Activated CD8-positive, alpha-beta memory T cell treated with anti-CD3 and anti-CD28 coated beads for 48 hours (primary cell): ENCODE measurements at places on chromosomes 6 and 20.
A peak's percentile ranks its signal among the peaks of the same experiment; 100 is the strongest.

GRCh38 chr6:151869787-151870186 is 62.3 kb downstream of the ESR1 start:
- no peak for DNase-seq

GRCh38 chr6:116682334-116682712 is 1.3 kb downstream of the KPNA5 start:
- DNase-seq: no peak

GRCh38 chr6:147203311-147204059 is 732 bp upstream of the STXBP5 start:
- DNase-seq: peak; percentile 59

GRCh38 chr6:110949679-110950285 is 8.7 kb upstream of the GTF3C6 start:
- DNase-seq: no peak

GRCh38 chr6:38477680-38478260 is 162.0 kb downstream of the BTBD9 start:
- DNase-seq: no peak

GRCh38 chr6:141729146-141729545 is 403.6 kb upstream of the GJE1 start:
- DNase-seq: no peak

- no peak for DNase-seq
Observed at GRCh38 chr6:24936641-24937317, 1.0 kb upstream of the RIPOR2 start.

GRCh38 chr6:158853880-158854213 is 34.7 kb upstream of the EZR start:
- DNase-seq: no peak

DNA sequence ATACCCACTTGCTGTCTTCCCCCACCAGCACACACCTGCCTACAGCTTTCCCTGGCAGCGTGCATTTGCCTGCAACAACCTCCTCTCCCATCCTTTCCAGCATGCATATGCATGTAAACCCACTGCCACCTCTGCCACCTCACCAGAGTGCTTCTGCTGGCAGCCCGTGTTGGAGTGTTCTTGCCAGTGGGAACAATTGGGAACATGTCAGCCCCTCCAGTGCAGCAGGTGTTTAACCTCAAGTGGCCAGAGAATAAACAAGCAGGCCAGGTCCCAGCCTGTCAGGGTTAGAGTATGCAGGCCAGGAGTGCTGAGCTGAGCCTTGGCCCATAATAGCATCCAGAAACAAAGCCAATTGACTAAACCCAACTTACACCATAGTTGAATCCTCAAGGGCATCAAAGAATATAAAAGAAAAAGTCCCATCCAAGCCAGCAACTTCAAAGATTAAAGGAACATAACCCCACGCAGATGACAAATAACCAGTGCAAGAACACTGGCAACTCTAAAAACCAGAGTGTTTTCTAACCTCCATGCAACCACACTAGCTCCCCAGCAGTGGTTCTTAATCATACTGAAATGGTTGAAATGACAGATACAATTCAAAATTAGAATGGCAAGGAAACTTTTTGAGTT is 1212.1 kb upstream of the CITED2 start:
- no peak for DNase-seq

DNA sequence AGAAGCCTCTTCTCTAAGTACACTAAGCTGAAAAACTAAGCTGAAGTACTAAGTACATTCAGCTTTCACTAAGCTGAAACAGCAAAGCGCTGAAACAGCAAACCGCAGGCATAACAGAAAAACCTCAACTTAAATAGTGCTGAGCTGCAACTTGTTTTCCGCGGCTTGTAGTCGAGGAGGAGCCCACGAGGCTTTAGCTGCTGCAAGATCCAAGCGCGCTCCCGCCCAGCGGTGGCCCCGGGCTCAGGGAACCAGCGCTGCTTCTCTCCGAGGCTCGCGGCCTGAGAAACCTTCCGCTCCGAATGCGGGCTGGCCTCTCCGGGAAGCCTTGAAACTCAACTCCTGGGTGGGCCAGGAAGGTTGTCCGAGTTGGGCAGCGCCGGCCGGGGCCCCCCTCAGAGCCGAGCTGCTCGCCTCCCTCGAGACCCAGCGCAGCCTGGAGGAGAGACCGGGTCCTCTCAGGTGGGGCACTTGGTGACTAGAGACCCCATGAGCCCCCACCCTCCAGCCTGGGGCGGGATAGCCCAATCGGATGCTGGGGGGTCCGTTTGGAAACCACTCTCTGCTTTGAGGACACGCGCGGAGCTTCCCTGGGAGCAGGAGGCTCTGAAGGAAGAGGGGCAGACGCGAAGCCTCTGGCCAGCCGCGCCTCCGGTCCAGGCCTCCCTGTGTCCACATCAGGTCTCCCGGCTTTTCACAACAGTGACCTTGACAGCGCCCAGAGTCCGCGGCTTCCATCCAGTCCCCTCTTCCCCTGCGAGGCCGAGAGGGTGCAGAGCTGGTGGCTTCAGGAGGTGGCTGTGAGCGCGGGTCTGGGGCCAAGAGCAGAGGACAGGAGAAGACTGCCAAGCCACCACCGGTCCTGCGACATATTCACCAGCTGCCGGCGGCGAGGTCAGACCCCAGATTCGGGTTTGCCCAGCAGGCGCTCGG is 38.1 kb upstream of the HLA-E start:
- DNase-seq: no peak

- no peak for DNase-seq
Observed at GRCh38 chr6:5838656-5839396, 167.9 kb downstream of the NRN1 start.

GRCh38 chr6:44142835-44143234 is 15.5 kb downstream of the TMEM63B start:
- DNase-seq: no peak

GRCh38 chr6:42771741-42772100 is 10.1 kb upstream of the BICRAL start:
- no peak for DNase-seq

DNA sequence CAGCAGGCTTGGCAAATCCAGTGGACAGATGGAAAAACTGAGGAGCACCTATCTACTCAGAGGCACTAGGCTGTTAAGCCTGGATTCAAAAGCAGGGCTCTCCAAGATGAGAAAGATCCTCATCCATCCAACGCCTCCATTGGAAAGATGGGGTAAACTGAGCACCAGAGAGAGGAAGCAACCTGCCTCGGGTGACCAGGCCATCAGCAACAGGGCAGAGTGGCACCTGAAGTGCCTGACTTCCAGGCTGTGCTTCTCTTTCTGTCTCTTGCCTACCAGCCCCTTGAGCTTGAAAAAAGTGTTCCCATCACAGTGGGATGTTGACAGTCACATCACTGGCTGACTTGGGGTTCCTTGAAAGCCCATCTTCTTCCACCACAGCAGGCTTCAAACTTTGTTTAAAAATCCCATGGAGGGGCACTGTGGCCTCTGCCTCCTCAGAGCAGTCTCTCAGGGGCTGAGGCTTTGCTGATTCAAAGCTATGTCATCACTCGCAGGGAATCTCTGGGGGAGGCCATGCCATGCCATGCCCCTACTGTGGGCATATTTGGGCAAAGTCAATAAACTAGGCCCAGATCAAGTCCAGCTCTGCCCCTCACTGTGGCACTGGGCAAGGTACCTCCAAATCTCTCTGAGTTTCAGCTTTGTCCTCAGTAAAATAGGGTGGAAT is 44.8 kb upstream of the TGM2 start:
- DNase-seq: no peak
